ENCODE measurements at places on chromosomes 1 and 21.

DNA sequence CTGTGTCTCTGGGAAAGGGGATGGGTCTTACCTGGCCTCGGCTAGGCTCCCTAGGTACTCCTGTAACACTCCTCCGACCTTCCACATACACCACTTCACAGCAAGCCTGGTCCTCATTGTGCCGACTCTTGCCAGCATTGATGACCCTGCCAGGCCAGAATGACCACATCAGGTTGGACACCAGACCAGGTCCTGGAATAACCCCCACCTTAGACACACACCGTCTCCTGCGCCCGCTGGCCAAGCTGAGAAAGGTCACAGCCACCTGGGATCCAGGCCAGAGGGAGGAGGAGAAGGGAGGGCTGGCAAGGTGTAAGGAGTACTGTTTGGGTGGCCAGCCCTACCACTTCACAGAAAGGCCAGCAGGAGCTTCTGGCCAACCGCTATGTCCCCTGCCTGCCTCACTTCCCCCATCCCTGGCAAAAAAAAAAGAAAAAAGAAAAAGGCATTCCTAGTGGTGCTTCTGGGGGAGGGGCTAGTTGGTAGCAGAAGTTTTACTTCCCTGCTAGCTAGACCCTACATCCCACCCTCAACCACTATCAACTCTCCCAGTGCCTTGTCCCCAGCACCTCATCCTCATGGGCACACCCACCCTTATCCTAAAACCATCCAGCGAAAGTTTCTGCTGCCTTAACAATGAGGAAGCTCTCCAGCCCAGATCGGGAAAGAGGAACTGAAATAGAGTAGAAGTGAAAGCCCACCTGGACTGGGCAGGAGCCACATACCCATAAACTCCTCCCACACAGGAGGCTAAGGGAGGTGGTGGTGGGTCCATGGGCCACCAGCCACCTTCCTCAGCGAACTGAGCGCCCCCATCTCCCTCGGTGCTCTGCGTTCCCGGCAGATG, 1.4 kb downstream of the PPM1J start:
- DNase-seq = no peak

DNA sequence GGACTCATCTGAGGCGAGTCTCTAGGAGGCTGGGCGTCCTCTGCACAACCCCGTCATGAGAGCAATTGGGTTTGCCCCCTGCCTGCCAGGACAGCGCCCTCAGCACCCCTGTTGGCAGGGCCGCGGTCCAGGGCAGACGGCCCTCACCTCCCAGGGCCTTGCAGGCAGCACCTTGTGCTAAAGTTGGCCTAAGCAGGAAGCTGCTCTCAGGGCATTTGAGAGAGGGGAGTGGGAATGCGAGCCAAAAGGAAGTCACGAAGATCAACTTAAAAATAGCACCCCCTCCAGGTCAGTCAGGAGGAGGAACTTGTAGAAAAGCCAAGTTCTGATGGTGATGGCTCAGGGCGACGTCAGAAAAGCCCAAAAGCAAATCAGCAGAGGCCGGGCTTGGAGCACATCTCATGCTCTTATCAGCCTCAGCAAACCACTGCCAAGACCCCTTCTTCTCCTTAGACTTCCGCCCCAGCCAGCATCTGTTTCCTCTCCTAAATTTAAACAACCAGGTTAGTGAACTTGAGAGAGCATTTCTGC, 12.6 kb upstream of the ADORA3 start:
- no peak for DNase-seq

- no peak for DNase-seq
Measured at GRCh38 chr1:107879346-107879745, 85.6 kb downstream of the VAV3 start.

GRCh38 chr1:32480003-32480402, 15.1 kb downstream of the ZBTB8B start:
- no peak for DNase-seq

DNA sequence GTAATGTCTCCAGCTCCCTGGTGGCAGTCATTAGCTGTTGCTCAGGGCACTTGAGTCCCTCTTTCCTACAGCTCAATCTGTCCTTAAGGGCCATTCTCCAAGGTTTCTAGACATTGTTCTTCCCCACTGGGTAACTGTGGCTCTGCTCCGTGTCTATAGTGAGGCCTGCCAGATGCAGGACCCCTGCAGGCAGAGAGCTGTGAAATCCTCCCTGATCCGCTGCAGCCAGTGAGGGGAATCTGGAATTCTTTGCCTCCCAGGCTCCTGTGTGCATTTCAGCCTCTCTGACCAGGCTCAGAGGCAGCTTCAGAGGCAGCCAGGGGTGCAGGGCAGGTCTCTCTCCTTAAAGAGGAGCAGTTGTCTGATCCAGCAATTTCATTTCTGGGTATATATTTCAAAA, 14.4 kb upstream of the IGSF21 start:
- no peak for DNase-seq

GRCh38 chr1:97245026-97245425, 523.4 kb downstream of the PTBP2 start:
- DNase-seq = no peak

GRCh38 chr21:43333298-43334062, 93.5 kb downstream of the SIK1 start:
- DNase-seq = peak; percentile 87

- no peak for DNase-seq
Measured at GRCh38 chr1:30060738-30061137, 662.6 kb downstream of the MATN1 start.

GRCh38 chr1:80509965-80510522, 1290.7 kb upstream of the ADGRL2 start:
- no peak for DNase-seq

DNA sequence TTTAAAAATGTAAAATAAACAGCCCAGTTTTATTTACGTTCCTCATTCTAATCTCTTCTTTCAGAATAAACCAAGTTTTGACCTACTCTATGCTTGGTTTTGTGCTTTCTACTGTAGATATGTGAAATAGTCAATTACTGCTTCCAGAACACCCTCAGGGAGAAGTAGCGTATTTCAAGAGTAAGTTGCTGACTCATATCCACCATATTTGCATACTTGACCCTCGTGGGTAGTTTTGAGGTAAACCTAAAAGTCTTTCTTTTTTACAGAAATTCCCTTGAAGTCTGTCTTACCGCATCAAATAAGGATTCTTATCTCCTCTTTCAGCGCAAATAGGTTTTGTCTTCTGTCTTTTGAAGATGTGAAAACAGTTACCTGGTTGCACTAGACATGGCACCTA, 1.4 kb upstream of the OR2L3 start:
- DNase-seq = no peak

GRCh38 chr1:223249854-223250631, 107.0 kb upstream of the TLR5 start:
- no peak for DNase-seq

All from GM04504 (cell line).